Posterior cingulate gyrus (tissue), 11 donors: ENCODE measurements at places on chromosomes 4 and X.

DNA sequence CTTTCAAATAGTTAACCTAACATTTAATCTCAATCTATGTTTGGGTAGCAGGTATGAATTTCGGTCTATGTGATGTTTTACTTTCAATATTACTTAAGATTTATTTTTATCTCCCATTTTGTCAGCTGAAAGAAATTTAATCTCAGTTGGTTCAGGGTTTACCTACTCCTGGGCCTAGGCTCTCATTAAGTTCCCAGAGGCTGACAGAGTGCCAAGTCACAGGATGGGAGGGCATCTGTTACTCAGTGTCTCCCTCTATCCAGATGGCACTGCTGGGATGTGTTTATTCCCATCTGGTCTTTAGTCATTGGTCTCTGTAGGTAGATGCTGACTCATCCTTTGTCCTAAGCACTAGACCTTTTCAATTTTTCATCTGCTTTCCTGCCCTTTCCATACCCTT, 129.4 kb upstream of the ARSJ start:
- no peak for DNase-seq

DNA sequence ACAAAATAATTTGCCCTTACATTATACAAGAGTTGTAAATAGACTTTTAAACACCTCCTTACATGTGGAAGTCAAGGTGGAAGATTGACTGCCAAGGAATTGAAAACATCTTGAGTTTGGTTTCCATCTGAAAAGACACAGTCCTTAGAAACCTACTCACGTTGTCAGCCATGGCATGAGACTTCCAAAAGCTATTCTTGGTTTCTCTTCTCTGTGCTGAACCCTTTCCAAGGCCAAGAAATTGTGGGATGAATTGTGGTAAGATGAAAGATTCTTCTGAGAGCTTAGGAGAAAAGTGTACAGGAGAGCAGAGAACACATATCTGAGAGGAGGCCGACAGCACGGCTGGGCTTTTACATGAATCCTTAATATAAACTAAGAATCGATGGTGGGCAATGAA, 370.0 kb downstream of the FBXW7 start:
- no peak for DNase-seq

GRCh38 chr4:72525938-72526337, 43.1 kb downstream of the ADAMTS3 start:
- no peak for DNase-seq

GRCh38 chr4:123233136-123233768, 163.3 kb upstream of the SPRY1 start:
- DNase-seq, result no peak

- DNase-seq, result no peak
Measured at GRCh38 chr4:77697860-77698590, 92.4 kb downstream of the CXCL13 start.

GRCh38 chr4:180281724-180282123, 1961.5 kb upstream of the TENM3 start:
- DNase-seq, result no peak

GRCh38 chr4:7717161-7717560, 222.5 kb downstream of the AFAP1 start:
- DNase-seq, result no peak

DNA sequence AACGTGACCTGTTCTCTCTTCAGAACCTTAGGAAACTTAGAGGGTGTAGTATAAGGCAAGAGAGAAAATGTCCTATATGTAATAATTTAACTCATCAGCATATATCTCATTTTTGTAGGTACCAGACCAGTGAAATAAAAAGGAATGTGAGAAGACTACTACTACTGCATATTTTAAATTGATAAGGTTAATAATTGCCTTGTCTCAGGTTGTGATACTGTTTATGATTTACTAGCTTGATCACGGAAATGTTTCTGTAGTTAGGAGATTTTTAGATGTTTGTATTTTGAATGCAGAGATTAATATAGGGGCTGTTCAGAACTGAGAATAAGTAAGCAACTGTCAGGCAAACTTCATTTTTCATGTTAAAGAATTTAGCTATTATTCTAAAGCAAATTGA, 1563.4 kb downstream of the C4orf33 start:
- no peak for DNase-seq

- no peak for DNase-seq
Measured at GRCh38 chrX:139691493-139691842, 16.5 kb downstream of the MCF2 start.
